ENCODE measurements at places on chromosomes 4 and X.

- DNase-seq = no peak
These were observed 27.6 kb downstream of the ZBTB49 start for GRCh38 chr4:4317496-4318232.

DNA sequence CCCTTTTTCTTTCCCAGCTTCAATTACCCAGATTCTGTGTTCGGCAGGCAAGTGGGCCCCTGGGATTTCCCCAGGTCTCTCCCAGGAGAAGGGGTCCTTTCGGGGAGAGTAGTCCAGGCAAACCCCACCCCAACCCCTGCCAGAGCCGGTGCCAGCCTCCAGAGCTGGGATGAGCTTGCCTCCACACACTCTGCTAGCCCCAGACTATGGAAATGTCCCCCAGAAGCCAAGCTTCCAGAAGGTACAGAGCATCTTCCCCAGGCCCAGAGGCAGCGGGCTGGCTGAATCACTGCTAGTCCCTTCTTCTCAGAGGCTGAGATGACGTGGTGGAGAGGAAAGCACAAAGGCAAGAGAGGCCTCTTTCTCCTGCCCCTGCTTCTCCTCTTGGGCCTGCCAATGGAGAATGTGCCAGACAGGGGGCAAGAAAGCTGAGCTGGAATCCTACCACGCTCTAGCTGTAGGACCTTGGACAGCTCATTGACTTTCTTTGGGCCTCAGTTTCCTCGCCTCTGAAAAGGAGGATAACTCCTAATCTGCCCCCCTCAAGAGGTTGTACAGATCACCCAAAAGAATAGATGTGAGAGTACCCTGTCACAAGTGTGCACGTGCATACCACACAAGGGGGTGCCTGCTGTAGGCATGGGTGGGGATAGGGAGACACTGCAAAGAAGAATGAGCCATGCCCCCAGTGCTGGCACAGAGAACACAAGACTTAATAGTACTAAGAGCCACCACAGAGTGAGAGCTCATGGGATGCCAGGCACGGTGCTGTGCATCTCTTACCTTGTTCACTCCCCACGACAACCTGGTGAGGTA lies 2.1 kb downstream of the SASH3 start:
- no peak for DNase-seq

DNA sequence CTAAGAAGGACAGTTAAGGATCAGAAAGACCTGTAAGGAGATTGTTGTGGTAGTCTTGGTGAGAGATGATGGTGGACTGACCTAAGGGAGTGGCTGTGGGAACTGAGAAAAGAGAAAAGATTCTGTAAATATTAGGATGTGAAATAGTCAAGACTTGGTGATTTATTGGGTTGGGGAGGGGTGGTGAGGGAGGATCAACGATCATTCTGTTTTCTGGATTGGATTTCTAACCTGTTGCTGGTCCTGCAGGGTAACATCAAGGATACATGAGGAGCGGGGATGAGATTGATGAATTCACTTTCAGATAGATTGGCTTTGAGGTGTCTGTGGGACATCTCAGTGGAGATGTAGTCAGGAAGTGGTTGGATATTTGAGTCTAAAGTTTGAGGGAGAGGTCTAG lies 1.4 kb downstream of the PIN4 start:
- DNase-seq = no peak

- DNase-seq = no peak
These were observed 99.5 kb upstream of the NKX1-1 start for GRCh38 chr4:1505511-1506460.

DNA sequence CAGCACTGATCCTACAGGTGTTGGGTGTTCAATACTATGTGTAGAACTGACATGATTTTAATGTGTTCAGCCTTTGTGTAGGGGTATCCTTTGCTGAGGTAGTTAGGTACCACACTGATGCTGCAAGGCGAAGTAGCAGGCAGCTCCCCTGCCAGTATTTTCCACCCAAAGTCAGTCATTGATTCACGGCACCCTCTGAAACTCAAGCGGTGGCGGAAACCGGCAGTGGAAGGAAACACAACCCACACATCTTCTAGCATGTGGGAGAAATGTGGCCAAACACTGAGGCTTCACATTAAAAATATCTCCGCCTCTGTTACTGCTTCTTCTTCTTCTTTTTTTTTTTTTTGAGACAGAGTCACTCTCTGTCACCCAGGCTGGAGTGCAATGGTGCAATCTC lies 126.3 kb downstream of the AASDH start:
- peak; percentile 15 for DNase-seq

- DNase-seq = no peak
These were observed 13.6 kb upstream of the GUCY1A1 start for GRCh38 chr4:155653052-155653451.

- no peak for DNase-seq
These were observed 68.7 kb downstream of the MGST2 start for GRCh38 chr4:139734201-139734874.

GRCh38 chrX:30301963-30302362 lies 7.2 kb downstream of the NR0B1 start:
- DNase-seq = no peak

DNA sequence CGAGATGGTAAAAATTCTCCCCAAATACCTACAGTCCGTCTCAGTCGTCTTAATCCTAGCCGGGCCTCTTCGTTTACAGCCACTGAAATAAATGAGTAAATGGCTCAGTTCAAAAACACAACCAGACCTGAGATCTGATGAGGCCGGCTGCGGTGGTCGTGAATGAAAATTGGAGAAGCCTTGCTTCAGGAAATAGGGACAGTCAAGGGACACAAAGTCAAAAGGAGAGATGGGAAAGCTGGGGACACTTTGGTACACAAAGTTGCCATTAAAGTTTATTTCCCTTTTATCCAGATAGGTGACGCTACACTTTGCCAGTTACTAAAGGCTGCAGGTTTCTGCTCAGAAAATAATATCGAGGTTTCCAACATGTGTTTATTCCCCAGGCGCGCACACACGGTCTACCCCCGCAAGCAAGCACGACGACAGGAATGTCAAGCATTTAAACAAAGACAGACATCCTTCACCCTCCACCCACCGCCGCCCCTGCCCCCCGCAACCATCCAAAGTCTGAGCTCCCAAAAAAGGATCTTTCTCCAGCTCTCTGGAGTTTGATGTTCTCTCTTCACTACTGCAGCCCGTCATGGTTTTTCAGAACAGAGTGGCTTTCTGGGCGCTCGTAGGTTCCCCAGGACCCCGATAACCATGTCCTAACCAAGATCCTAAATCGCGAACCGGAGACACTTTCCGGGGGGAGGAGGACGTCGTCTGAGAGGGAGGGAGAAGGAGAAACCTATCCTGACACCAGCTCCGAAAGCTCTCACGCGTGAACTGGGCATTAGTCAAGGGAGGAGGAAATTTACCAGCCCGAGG lies 1.3 kb upstream of the PCDH7 start:
- no peak for DNase-seq

DNA sequence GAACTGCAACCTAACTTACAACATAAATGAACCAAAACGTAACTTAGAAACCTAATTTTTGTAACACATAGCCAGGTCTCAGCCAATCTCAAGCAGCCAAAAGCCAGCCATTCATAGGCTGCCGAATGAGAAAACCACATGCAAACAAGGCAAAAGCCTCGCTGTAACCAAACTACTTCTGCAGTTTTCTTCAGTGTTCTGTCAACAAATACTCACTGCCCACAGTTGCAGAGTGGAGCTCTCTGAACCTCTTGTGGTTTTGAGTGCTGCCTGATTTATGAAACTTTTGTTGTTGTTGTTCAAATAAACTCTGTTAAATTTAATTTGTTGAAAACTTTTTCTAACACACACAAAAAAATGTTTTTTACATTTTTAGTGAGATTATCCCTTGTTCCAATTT lies 251.2 kb downstream of the PAPSS1 start:
- DNase-seq = no peak

DNA sequence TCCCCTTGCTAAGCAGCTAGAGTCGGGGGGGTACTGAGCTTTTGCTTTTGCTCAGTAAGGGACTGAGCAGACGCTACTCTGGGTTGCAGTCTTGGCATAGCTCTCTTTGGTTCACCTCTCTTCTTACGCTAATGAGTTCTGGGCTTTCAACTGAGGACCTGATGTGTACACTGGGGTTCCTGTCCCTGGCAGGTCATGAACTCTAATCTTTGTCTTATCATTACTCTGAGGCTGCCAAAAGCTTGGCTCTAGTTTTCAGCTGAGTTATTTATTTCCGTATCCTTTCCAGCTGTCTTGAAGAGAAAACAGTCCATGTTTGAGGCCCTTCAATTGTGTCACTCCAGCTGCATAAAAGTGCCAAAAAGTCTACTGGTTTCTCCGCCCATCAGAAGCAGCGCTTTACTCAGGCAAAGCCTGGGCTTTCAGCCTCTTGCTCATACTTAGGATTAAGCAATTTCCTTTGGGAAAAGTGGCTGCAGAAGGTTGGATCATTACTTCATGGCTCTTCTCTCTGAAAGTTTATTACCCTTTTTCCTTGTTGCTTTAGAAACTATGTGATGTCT lies 121.0 kb upstream of the STOX2 start:
- no peak for DNase-seq

DNA sequence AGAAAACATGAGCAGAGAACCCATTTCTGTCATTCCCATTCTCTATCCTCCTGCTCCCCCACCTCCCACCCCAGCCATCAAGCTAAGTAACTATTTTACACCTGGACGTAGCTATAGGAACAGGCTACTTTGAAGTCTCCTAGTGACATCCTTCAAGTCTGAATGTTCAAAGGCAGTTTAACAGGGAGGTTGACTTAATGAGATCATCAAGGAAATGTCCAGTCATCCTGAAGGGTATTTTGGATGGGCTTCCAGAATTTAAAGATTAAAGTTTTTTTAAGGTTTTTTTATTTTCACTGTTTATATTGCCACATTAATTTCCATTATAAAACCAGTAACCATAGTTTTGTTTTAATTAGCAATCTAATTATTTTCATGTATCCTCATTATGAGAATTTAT lies 41.1 kb downstream of the HPF1 start:
- DNase-seq = no peak

- no peak for DNase-seq
These were observed 64.5 kb upstream of the STS start for GRCh38 chrX:7083021-7083420.
